NB4 (cell line): ENCODE measurements at places on chromosomes 12 and 14.

- no peak for DNase-seq
Observed at GRCh38 chr14:100773331-100774163, 46.9 kb downstream of the DLK1 start.

GRCh38 chr14:90820958-90821357 is 4.7 kb upstream of the TTC7B start:
- peak; percentile 82 for DNase-seq

GRCh38 chr12:26282339-26282940 is 87.1 kb downstream of the SSPN start:
- no peak for DNase-seq

DNA sequence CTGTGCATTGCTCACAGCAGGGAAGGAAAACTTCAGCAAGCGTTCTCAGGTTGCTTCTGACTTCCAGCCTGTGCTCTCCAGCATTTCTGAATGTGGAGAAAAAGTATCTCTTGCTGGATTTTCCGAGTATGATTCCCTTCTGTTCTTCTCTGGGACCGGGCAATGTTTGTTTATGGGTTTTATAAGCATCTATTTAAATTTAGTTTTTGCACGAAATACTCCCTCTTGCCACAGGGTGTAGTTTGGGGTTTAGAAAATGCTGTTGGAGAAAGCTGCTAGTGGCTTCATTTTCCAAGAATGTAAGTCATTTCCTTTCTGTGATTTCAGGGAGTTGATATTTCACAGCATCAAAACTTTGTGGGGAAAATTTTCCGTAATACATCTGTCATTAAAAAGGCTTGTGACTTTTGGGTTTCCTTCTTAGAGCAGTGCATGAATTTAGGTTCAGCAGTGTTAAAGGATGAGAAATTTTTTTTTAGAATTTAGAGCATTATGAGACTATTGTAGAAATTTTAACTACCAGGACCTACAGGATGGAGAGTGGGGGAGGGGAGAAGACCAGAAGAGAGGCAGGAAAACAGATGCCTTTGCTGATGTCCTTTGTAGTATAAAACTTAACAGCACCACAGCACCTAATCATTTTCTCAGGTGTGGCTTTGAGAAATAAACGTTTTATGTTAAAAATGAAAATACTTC is 1.5 kb downstream of the FRMD6 start:
- peak; percentile 2 for DNase-seq

DNA sequence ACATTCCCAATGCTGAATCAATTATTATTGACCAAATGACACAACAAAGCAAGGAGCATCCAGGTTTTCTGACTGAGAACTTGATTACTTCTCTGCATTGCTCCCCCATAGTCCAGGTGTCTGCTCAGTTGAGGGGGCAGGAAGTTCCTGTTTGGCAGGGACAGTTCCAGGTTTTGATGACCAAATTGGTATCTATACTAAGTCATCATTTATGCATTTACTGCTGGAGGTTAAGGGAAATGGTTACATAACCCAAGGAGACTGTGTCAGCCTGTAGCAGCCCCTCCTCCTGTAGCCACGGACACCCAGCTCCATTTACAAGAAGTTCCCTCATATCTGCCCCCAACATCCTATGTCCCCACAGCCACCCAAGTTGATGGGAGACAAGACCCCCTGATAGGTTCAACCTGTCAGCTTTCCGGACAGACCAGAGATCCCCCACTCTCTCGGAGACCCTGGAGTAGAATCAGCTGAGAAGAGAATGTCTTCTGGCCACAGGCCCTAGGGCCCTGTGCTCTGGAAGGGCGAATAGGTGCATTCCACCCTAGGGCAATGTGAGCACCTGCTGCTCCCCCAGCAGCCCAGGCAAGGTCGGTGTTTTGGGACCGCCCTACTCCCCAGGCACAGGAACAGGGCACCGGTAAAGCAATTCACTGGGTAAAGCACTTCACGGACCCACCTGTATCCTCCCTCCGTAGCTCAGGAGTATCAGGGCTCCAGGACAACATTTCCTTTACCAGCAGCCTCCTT is 23.6 kb downstream of the IRF2BPL start:
- peak; percentile 46 for DNase-seq

GRCh38 chr14:58555647-58556046 is 82.1 kb upstream of the DACT1 start:
- no peak for DNase-seq

GRCh38 chr12:57551637-57552305 is 1.9 kb downstream of the KIF5A start:
- no peak for DNase-seq

DNA sequence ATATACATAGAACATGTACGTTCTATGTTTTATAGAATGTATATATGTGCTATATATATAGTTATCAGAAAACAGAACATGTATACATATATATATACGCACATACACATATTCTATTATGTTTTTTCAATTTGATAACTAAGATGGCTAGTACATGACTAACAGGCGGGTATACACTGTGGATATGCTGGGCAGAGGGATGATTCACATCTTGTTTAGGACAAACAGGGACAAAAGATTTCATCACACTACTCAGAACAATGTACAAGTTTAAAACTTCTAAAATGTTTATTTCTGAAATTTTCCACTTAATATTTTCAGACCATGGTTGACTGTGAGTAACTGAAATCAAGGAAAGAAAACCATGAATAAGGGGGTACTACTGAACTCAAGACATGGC is 17.4 kb downstream of the TIMELESS start:
- DNase-seq, result no peak

- peak; percentile 11 for DNase-seq
Observed at GRCh38 chr14:89032086-89032649, 207.7 kb downstream of the TTC8 start.

- peak; percentile 68 for DNase-seq
Observed at GRCh38 chr14:72947366-72948160, 21.3 kb downstream of the DCAF4 start.

DNA sequence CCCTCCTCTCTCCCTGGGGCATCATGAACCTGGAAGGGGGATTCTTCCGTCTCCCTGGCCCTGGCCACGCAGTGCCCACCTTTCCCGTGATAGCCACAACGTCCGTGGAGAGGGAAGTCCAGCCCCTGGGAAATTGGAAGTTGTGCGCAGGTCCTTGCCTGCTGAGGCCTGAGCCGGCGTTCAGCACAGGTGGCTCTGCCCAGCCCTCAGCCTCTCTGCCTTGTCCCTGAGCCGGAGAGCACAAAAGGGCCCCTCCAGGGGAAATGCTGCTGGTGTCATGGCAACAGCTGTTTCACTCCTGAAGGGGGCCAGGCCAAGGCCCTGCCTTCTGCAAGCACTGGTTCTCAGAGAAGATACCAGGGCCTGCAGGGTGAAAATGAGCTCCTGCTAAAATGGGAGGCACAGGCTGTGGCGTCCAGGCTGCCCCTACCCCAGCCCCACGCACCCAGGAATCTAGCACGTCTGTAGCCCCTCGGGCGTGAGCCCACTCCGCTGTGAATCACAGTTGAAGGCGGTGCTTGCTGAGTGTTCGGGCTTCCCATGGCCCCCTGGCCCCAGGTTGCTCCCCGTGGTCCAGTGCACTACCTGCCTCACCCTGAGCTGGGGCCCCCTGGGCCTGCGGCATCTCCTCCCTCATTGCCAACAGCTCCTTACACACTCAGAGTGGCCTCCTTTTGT is 149.4 kb downstream of the ADGRD1 start:
- DNase-seq, result no peak

GRCh38 chr14:104998801-104999200 is 13.2 kb downstream of the CLBA1 start:
- no peak for DNase-seq

DNA sequence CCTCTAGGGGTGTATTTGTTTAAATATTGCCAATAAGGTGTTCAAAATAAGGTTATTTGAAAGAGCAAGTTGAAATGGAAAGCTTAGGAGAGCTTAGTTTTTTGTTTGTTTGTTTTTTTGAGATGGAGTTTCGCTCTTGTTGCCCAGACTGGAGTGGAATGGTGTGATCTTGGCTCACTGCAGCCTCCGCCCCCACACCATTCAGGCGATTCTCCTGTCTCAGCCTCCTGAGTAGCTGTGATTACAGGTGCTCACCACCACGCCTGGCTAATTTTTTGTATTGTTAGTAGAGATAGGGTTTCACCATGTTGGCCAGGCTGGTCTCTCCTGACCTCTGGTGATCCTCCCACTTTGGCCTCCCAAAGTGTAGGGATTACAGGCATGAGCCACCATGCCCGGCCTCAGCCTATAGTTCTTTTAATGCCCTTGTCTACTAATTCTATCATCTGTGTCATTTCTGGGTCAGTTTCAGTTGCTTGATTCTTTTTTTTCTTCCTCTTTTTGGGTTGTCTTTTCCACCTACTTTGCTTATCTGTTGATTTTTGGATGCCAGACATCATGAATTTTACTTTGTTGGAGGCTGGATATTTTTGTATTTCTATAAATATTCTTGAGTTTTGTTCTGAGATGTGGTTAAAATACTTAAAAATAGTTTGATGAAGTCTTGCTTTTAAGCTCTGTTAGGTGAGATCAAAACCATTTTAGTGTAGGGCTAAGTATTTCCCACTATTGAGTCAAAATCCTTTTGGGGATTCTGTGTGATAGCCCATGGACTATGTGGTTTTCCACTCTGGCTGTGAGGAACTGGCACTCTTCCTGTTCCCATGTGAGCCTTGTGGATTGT is 18.7 kb downstream of the RCOR1 start:
- no peak for DNase-seq

GRCh38 chr12:130481392-130481879 is 143.7 kb downstream of the PIWIL1 start:
- no peak for DNase-seq

DNA sequence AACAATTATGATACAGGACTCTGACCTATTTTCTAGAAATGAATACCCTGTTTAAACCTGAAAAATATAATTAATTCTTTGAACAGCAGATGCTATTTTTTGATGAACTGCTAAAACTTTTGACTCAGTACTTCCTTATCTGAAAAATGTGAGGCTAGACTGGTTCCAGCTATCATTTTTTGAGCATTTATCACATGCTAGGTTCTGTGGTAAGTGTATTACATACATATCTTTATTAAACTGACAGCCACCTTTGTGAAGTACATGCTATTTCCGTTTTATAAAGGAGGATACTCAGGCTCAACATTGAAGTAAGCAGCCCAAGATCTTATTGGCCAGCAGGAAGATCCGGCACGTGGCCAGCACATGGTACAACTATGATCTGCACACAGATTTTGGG is 459.8 kb upstream of the SEL1L start:
- no peak for DNase-seq
